GM04504 (cell line): ENCODE measurements at places on chromosomes 2 and 18.

DNA sequence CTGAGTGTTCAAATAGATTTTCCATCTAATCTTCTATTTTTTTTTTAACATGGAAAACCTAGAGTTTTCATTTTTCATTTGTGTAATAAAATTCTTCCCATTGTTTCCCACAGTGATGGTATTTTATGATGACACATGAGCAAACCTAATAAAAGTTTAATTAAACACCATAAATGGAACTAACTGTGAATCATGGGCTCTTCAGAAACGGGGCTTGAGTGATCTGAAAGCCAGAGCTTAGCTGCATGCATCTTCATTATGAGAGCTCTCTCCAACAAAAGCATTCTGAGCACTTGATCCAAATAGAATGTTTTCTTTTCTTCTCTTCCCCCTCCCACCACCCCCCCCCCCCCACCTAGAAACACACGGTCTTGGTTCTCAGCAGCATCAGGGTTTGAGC, 82.1 kb upstream of the REV1 start:
- peak; percentile 23 for DNase-seq

DNA sequence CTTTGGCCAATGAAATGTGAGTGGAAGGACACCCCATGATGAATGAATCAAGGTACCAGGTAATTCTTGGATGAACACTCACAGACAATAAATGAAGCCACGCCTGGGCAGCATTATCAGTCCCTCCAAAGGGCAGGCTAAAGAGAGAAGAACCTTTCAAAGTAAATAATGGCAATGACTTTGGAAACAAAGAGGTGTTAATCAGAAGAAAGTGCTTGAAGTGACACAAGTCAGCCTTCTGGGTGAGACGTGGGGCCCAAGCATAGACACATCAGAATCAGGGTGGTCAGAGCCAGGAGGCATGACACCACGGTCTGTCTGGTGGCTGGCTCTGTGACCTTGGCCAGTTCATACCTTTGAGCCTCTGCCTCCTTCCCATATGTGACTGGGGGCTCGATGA, 103.3 kb downstream of the POLR1A start:
- no peak for DNase-seq

GRCh38 chr2:232338759-232339106, 39.8 kb upstream of the ALPP start:
- DNase-seq = no peak

GRCh38 chr18:33326975-33327374, 113.5 kb downstream of the CCDC178 start:
- no peak for DNase-seq

GRCh38 chr2:204503869-204504268, 41.4 kb upstream of the PARD3B start:
- no peak for DNase-seq

DNA sequence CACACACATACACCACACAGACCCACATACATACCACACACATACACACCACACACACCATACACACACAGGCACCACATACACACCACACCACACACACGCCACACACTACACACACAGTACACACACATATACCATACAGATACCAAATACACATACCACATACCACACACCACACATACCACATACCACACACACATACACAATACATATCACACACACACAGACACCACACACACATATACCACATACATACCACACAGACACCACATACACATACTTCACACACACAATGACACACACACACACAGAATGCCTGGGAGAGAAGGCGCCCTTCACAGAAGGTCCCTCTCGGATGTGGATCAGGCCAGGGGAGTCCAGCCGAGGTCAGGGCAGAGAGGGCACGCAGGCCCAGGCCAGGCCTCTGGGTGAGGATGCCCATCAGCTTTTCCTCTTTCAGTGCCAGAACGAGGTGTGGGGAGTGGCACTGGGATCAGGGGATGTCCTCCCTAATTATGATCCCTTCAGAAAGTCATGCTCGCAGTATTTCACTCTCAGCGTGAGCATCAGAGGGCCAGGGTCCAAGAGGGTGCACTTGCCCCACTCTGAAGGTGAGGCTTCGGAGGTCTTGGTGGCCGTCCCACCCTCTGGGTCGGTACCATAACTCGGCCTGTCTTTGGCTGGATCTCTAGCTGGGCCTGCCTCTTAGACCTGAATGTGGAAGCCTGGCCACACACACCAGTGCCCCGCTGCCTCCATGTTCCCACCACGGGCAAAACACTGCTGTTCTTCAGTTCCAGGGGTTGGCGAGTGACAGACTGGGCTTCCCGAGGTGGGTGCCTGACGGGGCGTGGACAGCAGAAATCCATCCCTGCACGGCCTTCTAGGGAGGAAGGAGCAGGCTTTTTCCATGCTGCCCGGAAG, 70.6 kb upstream of the ODC1 start:
- no peak for DNase-seq

- no peak for DNase-seq
These were observed 52.5 kb downstream of the IL1RL2 start for GRCh38 chr2:102239344-102239743.

DNA sequence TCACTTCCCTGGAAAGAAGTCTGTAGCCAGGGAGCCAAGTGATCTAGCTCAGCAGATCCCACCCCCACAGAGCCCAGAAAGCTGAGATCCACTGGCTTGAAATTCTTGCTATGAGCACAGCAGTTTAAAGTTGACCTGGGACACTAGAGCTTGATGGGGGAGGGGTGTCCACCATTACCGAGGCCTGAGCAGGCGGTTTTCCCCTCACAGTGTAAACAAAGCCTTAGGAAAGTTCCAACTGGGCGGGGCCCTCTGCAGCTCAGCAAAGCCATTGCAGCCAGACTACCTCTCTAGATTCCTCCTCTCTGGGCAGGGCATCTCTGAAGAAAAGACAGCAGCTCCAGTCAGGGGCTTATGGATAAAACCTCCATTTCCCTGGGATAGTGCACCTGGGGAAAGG, 887.2 kb upstream of the LRATD1 start:
- no peak for DNase-seq

- DNase-seq = no peak
These were observed 132.2 kb downstream of the AKAIN1 start for GRCh38 chr18:5064841-5065370.

DNA sequence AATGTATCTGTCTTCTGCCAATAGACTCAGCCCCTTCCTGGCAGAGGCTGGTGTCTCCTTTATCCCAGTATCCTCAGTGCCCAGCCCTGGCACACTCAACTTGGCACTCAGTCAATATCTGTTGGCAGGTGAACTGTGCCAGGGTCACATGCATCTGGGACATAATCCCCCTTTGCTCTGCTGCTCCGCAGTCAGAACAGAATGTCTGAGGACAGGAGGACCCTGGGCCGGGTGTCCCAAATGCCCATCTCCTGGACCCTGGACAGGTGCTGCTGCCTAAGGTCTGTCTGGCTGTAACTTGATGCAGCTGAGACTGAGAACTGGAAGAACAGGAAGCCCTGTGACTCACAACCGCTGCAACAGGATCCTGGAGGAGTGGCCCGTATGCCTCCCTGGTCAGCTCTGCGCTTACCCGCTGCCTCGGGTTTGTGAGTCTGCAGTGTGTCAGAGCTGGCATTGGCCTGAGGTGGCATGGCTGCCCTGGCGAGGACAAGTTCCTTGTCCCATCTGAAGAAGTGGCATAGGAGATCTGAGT, 11.4 kb downstream of the HK2 start:
- DNase-seq = peak; percentile 77

DNA sequence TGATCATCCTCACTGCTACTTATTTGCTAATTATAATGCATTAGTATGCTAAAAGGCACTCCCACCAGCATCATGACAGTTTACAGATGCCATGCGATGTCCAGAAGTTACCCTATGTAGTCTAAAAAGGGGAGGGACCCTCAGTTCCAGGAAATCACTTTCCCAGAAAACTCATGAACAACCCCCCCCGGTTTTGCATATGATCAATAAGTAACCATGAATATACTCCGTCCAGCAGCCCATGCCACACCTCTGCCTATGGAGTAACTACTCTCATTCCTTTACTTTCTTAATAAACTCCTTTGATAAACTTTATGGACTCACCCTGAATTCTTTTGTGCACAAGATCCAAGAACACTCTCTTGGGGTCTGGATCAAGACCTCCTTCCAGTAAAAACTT, 86.8 kb downstream of the MALT1 start:
- no peak for DNase-seq

- DNase-seq = peak; percentile 39
These were observed 300.4 kb downstream of the KCNS3 start for GRCh38 chr2:18178736-18179349.
